Type B pancreatic cell (in vitro differentiated cells): ENCODE measurements at places on chromosomes 3 and 15. TPM values are rescaled to one million over a fixed set of nuclear protein-coding genes. Genes with fewer than 3 reads are reported as not detected.

COLQ gene
- total RNA-seq, result 2.4 and 4.1 TPM in 2 replicates

GRCh38 chr3:191397771-191398170 is 63.2 kb upstream of the PYDC2 start:
- H3K27me3 ChIP-seq, result no peaks in the 10 kb centered on the region
- no peaks in the 10 kb centered on the region for H3K4me1 ChIP-seq
- H3K27ac ChIP-seq, result no peak overlapping the region
- H3K36me3 ChIP-seq, result peaks cover 26% of the 10 kb centered on the region

DNA sequence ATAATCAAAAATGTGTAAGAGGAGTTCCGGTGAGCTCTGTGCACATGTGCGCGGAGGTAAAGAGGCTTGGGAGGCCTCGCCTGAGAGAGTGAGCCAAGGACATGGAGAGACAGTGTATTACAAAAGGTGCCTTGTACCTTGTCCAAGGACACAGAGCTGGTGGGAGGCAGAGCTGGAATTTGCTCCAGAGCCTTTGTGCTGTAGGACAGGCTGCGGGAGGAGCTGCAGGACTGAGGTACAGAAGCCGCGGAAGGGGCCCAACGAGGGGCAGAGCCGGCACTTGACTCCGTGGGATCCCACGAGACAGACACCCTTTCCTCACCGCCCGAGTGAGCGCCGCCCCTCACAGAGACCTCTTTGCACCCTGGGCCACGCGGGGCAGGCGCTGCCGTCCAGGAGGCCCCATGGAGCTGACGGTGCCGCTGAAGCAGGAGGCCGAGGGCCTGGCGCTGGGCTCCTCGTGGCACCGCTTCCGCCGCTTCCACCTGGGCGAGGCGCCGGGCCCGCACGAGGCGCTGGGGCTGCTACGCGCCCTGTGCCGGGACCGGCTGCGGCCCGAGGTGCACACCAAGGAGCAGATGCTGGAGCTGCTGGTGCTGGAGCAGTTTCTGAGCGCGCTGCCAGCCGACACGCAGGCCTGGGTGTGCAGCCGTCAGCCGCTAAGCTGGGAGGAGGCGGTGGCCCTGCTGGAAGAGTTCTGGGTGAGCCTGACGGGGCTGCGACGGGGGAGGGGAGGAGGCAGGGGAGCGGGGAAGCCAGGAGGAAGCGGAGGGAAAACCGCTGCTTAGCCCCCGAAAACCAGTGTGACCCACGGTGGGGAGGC is 68.7 kb downstream of the SLTM start:
- peaks cover 11% of the 10 kb centered on the region for H3K4me1 ChIP-seq
- H3K36me3 ChIP-seq, result peaks cover 3% of the 10 kb centered on the region
- H3K27me3 ChIP-seq, result peaks cover 4% of the 10 kb centered on the region
- H3K27ac ChIP-seq, result peak overlapping the region; percentile 8

GRCh38 chr3:56751056-56751707 is 50.6 kb downstream of the ARHGEF3 start:
- DNase-seq, result no peak
- H3K4me3 ChIP-seq, result no peak overlapping the region
- no peak overlapping the region for H3K27ac ChIP-seq
- H3K4me1 ChIP-seq, result peaks cover 44% of the 10 kb centered on the region
